Activated CD8-positive, alpha-beta memory T cell treated with anti-CD3 and anti-CD28 coated beads, Interleukin-2, amount 50 U/mL, for 4 hours (primary cell): ENCODE measurements at places on chromosomes 4 and X.

- DNase-seq, result no peak
These were observed 332.5 kb downstream of the PDGFC start for GRCh38 chr4:156638925-156639605.

GRCh38 chr4:6268650-6269615, 717 bp upstream of the WFS1 start:
- DNase-seq, result no peak

GRCh38 chr4:79688691-79689090, 280.7 kb upstream of the GK2 start:
- no peak for DNase-seq

DNA sequence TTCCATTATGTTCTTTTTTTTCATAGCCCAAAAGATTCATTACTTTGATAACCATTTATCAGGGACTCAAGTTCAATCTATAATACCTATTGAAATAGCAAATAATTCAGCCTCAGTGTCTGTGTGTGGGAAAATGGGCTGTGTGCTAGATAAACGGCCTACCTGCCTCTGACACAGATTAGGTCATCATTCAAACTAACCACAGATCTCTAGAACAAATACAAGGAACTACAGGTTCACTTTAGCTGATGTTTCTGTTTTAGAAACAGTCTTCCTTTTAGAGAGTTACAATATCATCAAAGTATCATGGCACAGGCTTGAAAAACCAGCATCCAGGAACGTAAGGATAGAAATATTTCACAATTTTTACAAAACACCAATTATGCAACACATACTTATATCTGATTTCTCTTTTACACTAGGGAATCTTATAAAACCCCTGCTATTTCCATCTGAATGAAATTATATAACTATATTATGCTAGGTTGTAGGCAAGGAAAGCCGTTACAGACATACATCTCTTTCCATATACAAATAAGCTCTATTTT, 56.6 kb upstream of the MAB21L2 start:
- DNase-seq, result no peak

- no peak for DNase-seq
These were observed 5.6 kb upstream of the CTAG2 start for GRCh38 chrX:154658957-154659356.
